ENCODE measurements at places on chromosomes 11 and 22.

DNA sequence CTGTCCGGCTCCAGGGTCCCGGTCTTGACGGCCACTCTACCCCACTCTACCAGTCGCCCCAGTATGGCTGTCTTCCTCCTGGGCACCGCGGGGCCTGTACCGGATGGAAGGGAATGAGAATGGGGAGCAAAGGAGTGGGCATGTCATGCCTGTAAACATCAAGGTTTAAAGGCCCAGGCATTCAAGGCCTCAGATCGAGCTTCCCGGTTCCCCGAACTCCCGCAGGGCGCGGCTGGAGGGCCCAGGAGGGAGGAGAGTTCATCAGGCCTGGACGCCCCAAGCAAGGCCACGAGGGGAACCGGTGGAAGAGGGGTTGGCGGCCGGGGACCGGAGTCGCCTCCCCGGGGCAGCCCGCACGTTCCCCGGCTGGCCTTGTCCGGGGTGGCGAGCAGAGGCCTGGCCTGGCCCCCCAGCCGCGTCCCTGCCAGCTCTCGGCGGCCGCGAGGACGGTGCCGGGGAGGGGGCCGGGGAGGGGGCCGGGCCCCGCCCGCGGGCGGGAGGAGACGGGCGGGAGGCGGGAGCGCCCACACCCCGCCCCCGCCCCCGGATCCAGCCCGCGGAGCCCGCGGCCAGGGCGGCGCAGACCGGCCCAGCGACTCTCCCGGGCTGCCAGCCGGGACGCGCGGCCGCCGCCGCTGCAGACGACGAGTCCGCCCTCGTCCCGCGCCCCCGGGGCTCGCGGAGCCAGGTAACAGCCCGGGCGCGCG is at the start of gene CDC42EP1:
TSS of gene CDC42EP1 (plus strand) at position 580 of the 707 bp plus-strand sequence. CDS start 5,870 bp downstream, outside the sequence.
- H3K4me3 ChIP-seq = peak within 1 kb of the TSS; percentile 36
- peak; percentile 71 for DNase-seq
- H3K36me3 ChIP-seq = no peaks in the 10 kb centered on the region

DNA sequence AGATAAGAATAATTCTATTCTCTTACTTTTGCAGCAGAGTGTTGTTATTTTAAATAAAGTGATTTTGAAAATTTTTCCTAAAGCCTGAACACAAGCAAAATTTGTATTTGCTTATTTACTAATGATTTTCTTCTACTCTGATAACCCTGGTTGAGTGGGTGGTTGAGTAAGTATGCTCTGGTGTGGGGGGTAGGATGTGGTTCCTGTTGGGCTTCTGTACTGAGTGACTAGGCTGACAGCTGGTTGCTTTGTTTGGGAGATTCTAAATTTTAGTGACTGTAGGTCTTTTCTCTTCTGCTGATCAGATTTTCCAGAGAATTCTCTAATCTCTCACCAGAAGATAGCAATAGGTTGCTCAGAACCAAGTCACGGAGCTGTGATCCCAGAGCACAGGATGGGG is 61.6 kb downstream of the METTL15 start:
- no peak for DNase-seq
- H3K4me1 ChIP-seq = no peaks in the 10 kb centered on the region
- H3K27me3 ChIP-seq = no peaks in the 10 kb centered on the region
- no peak overlapping the region for H3K27ac ChIP-seq
- no peak overlapping the region for H3K4me3 ChIP-seq

GRCh38 chr11:103877221-103877620 is 159.2 kb upstream of the DDI1 start:
- H3K27me3 ChIP-seq = no peaks in the 10 kb centered on the region
- no peak overlapping the region for H3K27ac ChIP-seq
- no peak for DNase-seq
- H3K36me3 ChIP-seq = no peaks in the 10 kb centered on the region
- no peaks in the 10 kb centered on the region for H3K4me1 ChIP-seq
- no peak overlapping the region for H3K4me3 ChIP-seq

GRCh38 chr11:127027789-127028188 is 27.2 kb upstream of the KIRREL3 start:
- no peaks in the 10 kb centered on the region for H3K36me3 ChIP-seq
- H3K27me3 ChIP-seq = no peaks in the 10 kb centered on the region
- no peak overlapping the region for H3K27ac ChIP-seq
- H3K4me1 ChIP-seq = no peaks in the 10 kb centered on the region
- no peak for DNase-seq

GRCh38 chr11:19232910-19233503 is 7.7 kb downstream of the E2F8 start:
- no peaks in the 10 kb centered on the region for H3K4me1 ChIP-seq
- no peaks in the 10 kb centered on the region for H3K27me3 ChIP-seq
- DNase-seq = no peak
- H3K27ac ChIP-seq = no peak overlapping the region

- DNase-seq = peak; percentile 42
- H3K4me1 ChIP-seq = peaks cover 49% of the 10 kb centered on the region
- no peaks in the 10 kb centered on the region for H3K27me3 ChIP-seq
- H3K27ac ChIP-seq = peak within 1 kb of the TSS; percentile 81
- peak within 1 kb of the TSS; percentile 99 for H3K4me3 ChIP-seq
- H3K36me3 ChIP-seq = peaks cover 2% of the 10 kb centered on the region
These were observed at the start of gene C11orf68 for GRCh38 chr11:65918211-65919140. TSS of gene C11orf68 (minus strand) at chr11:65919062. CDS start at chr11:65919031, 31 bp downstream.

GRCh38 chr11:9573775-9574621 is 528 bp downstream of the WEE1 start:
- H3K36me3 ChIP-seq = no peaks in the 10 kb centered on the region
- H3K4me3 ChIP-seq = peak overlapping the region; percentile 36
- peaks cover 36% of the 10 kb centered on the region for H3K4me1 ChIP-seq
- peak; percentile 48 for DNase-seq

- no peaks in the 10 kb centered on the region for H3K27me3 ChIP-seq
- no peak overlapping the region for H3K4me3 ChIP-seq
- peaks cover 41% of the 10 kb centered on the region for H3K4me1 ChIP-seq
These were observed 133.9 kb downstream of the PLEKHA7 start for GRCh38 chr11:16880184-16880801.
